Bronchus fibroblast of lung (primary cell): ENCODE measurements at places on chromosomes 2 and 18. TPM values are rescaled to one million over a fixed set of nuclear protein-coding genes. Genes with fewer than 3 reads are reported as not detected.

MAP4K4 gene
- 81.9 and 89.6 TPM in 2 replicates for total RNA-seq

SEH1L gene
- 32.4 TPM in 2 replicates for total RNA-seq

HOXD13 gene
- not detected in 2 replicates for total RNA-seq

DSG4 gene
- total RNA-seq = not detected in 2 replicates

CNRIP1 gene
- total RNA-seq = 61.2 and 62.9 TPM in 2 replicates
